ENCODE measurements at places on chromosomes 12 and 14. TPM values are rescaled to one million over a fixed set of nuclear protein-coding genes. Genes with fewer than 3 reads are reported as not detected.
A peak's percentile ranks its signal among the peaks of the same experiment; 100 is the strongest.

GRCh38 chr14:31059152-31059924, 33.2 kb upstream of the STRN3 start:
- no peak for DNase-seq

The RALGAPA1 gene
- total RNA-seq = 138 TPM

DNA sequence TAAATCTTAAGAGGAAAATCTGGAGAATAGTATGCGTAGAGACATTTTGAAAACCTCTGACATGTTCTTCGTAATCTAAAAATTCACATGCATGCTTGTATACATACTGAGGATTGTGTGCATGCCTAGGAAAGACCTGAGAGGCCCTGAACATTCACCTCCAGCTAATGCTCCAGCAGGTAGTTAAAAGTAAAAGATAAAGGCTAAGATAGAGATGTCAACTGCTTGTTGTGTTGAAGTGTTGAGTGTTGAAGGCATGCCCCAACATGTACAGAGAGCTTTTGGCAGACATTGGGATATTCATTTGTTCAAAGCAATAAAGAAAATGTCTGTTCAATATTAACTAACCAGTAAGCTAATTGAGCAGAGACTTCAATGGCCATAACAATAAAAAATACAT, 118.6 kb upstream of the SYT1 start:
- no peak for DNase-seq

GRCh38 chr12:119695034-119695433, 27.1 kb downstream of the PRKAB1 start:
- DNase-seq = peak; percentile 47

The SLC25A47 gene
- total RNA-seq = not detected

The SSTR1 gene
- total RNA-seq = not detected

DNA sequence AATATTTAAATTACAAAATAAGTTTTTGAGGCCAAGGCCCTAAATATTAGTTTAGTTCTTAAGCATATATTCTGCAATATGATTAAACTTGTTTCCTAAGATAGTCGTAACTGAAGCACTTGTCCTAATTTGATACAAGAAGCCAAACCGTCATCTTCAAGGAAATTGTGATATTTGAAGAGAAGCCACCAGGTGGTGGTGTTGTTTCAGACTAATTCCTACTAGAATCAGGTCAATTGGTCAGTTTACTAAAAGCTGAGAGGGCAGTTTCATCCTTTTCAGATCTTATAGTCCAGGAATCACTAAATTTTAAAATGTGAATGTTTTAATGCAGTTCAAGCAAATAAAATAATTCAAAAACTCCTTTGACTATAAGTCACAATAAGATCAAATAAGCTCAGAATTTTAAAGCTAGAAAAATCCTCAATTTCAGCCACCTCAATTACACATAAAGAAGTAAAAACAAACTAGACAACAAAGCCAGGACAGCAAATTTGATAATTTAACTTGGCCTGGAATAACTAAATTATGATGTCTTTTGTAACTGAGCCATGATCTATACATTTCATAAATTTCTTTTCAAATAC, 7.1 kb upstream of the ARL1 start:
- peak; percentile 75 for DNase-seq

GRCh38 chr14:71780075-71780474, 152.2 kb upstream of the RGS6 start:
- DNase-seq = no peak

- peak; percentile 65 for DNase-seq
Measured at GRCh38 chr12:40375076-40375475, 150.3 kb downstream of the LRRK2 start.

GRCh38 chr12:117885211-117885610, 83.6 kb downstream of the KSR2 start:
- DNase-seq = no peak

DNA sequence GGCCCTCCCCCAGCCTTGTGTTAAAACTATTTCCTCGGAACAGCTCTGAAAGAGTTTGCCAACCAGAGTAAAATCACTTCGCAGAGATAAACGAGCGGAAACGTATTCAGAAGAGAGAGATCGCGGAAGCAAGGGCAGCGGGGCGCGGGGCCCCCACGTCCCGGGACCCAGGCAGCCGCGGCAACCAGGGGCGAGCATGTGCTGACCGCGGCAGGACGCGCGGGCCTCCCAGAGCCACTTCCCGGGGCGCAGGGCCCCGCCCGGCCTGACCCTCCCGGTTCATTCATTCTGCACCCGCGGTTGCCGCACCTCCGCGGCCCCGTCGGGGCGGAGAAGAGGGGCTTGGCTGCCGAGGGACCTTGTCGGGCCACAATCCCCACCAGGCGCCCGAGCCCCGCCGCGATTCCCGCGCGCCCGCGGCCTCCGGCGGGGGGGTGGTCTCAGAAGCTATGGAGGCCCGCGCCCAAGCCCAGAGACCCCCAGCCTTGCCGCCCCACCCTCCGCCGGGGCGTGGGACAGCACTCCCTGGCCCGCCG, 598 bp downstream of the UBE2N start:
- peak; percentile 76 for DNase-seq

DNA sequence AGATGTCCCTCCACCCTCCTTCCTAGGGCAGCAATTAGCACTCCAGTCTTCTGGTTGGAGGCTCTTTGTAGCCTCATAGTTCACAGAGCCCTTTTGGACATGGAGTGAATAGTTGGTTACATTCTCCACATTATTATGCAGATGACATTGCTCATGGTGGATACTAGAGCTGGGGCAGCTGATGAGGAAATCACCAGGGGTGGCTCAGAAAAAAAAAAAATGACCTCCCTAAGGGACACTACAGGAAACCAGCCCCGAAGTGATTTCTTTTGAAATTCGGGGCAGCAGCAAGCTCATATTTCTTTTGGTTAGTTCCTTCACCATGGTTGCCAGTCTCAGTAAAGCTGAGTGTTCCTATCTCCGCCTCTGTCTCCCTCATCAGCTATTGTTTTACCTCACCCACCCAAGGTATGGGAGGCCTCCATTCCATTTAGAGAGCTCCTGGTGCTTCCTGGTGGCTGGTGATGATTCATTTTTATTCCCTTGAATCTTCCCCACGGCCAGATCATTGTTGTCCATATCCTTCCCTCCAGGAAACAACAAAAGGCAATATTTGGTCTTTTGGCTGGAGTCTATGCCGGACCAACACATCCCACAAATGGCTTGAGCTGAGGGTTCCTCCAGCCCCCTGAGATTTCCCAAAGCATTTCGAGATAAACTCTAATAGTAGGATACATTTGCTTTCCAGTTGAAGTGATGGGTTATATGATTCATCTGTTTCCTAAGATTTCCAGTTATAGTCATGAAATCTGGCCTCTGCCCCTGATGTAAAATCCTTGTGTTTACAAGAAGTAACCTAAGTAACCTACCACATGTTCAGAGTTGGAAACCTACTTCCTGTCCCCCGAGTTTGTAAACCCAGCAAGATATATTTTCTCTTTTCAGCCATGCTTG, 56.2 kb upstream of the NID2 start:
- DNase-seq = peak; percentile 43

The C1QL4 gene
- not detected for total RNA-seq

DNA sequence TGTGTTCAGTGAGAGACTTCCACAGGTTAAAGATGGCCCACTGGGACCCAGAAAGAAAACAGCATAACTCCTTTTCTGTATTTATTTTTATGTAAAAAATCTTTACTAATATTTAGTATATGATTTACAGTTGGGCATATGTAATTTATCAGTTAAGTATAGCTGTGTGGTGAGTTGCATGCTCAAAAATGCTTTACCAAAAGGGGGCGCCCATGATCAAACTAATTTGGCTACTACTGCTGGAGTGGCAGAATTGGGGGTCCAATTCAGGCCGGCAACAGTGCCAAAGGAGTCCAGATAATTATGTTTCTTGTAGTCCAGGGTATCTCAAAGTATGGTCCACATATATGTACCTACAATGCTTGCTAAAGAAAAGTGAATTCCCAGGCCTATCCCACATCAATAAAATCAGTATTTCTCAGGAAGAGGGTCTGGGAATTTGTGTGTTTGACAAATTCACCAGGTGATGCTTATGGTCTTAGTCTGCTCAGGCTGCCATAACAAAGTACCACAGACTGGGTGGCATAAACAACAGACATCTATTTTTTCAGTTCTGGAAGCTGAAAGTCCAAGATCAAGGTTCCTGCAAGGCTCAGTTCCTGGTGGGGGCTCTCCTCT, 152.0 kb downstream of the KTN1 start:
- DNase-seq = peak; percentile 87

The SYT1 gene
- total RNA-seq = not detected

- no peak for DNase-seq
Measured at GRCh38 chr14:44010595-44010994, 496.5 kb downstream of the FSCB start.

DNA sequence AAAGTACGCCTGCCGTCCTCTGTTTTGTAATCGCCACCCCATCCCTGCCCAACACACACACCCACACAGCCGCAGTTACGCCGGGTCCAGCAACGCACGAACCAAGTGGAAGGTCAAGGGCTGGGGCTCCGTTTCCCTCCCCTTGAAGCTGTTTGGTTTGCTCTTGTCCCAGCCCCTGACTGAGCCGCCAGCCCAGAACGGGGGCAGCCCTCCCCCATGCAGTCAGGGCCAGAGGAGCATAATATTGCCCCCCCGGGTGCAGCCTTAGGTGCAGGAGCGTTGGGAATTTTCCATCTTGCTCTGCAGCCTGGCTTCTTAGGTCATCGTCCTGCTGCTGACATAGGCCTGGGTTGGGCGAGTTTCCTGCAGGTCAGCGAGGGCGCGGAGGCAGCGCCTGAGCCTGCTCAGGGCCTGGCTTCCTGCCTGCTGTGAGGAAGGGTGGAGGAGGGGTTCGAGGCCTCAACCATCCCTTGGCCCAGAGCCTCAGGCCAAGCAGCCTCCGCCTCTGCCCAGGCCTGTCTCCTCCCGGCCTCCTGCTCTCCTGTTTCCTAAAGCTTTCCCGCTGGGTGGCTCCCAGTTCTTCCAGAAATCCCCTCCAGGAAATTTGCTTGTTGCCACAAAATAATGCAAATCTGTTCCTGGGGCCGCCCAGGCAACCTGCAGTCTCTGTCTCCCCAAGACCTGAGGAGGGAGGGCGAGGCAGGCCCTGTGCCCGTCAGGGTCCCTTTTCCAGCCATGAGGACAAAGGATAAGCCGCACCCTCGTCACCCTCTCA, 44.5 kb downstream of the PSMA6 start:
- DNase-seq = no peak

The KRT2 gene
- total RNA-seq = not detected

The FOXG1 gene
- not detected for total RNA-seq

- DNase-seq = peak; percentile 85
Measured at GRCh38 chr12:106249411-106250135, 1.8 kb upstream of the CKAP4 start.

The ITGB7 gene
- total RNA-seq = 159 TPM

GRCh38 chr14:88815980-88816379, 8.5 kb upstream of the TTC8 start:
- no peak for DNase-seq

DNA sequence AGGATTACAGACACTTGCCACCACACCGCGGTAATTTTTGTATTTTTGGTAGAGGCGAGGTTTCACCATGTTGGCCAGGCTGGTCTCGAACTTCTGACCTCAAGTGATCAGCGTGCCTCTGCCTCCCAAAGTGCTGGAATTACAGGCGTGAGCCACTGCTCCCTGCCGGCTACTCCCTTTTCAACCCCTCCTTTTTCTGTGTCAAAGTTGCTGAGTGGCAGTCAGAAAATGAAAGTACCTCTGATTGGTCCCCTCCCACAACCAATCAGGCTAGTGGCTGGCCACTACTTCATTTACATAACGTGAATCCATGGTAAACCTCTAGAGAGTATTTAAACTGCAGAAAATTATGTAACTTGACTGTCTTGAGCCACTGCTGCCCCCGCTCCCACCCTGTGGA, 5.9 kb downstream of the RESF1 start:
- peak; percentile 48 for DNase-seq

The LUM gene
- total RNA-seq = not detected

The ETNK1 gene
- total RNA-seq = 93.7 TPM
